NCI-H446 (cell line): ENCODE measurements at places on chromosomes 2 and 18.

GRCh38 chr2:53820711-53821110, 33.9 kb downstream of the ERLEC1 start:
- no peak for DNase-seq

DNA sequence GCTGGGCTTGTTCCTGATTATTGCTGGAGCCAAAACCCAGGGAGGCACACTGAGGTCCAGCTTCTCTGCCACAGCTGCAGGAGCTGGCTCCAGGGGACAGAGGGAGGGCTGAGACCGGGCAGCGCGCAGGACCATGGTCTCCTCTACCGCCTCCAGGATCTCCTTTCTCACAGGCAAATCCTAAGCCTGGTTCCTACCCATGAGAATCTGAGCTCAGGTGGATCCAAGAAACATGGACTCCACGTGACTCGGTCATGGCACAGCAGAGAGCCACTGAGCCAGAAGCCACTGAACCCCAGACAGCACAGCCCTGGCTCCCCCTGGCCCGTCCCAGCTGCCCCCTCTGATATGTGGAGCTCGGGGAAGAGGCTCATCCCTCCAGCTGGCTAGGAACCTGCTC, 653.4 kb upstream of the ID2 start:
- DNase-seq = no peak

DNA sequence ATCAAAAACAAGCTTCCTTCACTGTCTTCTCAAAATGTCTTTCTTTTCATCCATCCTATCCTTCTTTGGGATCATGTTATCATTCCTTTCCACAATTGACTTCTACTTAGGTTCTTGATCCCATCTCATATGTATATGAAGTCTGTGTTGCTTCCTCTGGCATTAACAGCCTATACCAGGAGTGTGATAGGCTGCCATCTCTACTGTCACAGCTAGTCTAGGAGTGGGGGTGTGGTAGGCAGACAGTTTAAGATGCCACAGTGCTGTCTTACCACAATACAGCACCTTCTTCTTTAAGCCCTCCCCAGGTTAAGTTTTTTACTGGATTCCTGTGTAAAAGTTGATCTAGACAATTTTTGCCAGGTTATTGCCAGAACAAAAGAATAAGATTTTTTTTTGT, 3.7 kb upstream of the HTR2B start:
- DNase-seq = no peak

DNA sequence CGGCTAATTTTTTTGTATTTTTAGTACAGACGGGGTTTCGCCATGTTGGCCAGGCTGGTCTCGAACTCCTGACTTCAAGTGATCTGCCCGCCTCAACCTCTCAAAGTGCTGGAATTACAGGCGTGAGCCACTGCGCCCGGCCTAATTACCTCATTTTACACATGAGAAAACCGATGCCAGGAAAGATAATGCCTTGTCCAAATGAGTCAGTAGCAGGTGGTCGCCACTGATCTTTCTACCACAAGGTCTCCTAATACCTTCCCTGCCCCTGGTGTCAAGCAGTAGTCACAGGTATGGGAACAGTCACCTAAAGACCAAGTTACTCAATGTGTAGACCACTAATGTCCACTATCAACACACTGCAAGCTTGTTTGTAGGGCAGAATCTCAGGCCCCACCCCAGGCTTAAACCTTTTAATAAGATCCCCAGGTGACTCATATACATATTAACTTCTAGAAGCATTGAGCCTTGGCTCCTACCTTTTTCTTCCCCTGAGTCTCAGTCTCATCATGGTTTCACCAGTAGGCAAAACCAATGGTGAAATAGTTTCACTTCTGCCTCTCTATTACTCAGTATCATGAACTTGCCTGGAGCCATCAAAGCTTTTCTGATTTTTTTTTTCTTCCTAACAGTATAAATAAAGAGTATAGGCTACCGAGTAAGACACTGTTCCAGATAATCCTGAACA, 6.9 kb upstream of the EPB41L5 start:
- no peak for DNase-seq

- DNase-seq = peak; percentile 51
Observed at GRCh38 chr2:63545023-63545422, 43.3 kb downstream of the WDPCP start.

DNA sequence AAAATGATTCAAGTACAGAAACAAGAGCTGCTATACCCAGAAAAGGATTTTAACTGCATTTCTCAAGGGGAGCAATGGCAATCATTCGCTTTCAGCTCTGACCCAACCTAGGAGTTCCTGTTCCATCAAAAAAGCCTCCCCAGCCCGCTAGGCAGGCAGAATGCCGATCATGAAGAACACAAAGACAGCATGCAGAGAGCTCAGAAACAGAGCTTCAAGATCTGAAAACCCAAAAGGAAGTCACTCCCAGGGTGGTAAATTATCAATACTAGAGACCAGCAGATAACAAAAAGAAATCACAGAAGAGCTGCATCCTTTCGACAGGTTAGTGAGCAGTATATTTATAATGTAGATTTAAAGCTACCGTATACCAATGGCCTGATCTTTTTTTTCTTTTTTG, 84.8 kb upstream of the CRIM1 start:
- DNase-seq = no peak

DNA sequence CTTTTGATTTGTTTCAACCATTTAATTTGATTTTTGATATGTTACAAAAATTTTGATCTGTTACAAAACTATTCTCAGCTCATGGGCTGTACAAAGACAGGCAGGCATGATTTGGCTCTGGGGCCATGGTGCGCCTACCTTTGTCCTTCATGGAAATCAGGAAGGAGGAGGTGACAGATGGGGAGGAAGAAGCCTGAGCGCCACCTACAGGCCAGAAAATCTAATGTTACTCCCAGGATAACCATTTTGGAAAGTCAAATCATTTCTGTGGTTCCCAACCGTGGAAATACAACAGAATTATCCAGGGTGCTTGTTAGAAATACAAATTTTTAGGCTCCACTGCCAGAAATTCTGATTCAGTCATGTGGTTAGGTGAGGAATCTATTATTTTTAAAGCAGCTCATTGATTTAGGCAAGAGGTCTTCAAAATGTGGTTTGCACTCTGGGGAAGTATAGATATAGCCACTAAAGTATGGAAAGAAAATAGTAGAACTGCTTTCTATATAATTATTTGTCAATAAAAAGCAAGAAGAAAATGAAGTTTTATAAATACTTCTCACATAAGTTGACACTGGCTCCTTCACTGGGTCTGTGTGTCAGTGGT, 93.9 kb downstream of the EVA1A start:
- DNase-seq = peak; percentile 18
